Daoy (cell line): ENCODE measurements at places on chromosomes 6 and 20.

GRCh38 chr6:43447604-43448003 lies 7.7 kb downstream of the DLK2 start:
- no peak for DNase-seq

DNA sequence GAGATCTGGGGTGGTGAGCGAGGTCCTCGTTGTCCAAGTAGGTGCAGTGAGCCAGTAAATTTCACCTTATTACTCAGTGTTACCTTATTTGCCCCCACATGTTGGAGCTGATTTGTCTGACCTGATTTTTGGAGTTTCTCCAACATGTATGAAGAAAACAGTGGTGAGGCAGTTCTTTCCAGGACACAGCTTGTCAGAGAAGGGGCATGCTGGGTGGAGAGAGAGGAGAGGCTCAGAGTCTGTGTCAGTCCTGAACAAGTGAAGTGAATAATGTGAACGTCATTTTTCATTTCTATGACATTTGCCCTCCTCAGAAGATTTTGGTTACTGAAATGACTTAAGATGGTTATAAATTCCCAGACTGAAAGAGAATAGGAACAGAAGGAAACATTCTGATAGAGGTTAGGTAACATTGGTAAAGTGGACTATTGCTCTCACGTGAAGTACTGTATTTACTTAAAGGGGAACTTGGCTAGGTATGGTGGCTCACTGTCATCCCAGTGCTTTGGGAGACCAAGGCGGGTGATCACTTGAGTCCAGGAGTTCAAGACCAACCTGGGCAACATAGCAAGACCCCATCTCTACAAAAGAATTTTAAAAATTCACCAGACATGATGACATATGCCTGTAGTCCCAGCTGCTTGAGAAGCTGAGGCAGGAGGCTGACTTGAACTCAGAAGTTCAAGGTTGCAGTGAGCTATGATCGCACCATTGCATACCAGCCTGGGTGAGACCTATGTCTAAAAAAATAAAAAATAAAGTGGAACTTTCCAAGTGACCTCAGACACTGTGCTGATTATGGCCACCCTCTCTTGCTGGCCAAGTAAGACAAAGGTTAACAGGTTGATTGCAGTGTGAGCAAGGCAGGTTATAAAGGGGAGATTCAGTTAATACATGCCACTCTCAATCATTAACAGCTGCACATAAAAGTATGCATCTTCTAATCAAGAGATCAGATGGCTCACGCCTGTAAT lies 184.3 kb downstream of the EDN1 start:
- no peak for DNase-seq

DNA sequence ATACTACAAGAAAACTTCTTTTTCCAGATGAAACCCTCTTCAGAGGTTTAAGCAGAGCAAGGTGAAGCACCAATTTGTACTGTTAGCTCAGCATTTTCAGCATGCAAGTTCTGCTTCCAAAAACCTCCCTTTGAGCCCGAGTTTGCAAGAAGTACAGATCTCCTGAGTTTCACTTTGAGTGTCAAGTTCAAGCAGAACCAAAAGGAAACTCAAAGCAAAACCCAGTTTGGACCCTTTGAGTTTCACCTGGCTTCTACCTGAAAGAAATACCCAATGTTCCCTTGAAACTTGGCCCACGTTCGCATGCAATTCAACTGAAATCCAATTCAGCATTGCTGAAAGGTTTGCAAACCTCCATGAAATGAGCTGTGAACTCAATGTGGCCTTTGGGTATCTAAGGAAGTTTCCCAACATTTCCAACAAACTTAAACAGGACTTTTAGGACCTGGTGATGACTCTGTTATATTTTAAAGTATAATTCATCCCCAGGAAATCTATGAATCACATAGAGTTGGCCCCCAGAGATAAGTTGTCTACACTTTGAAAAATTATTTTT lies 62.9 kb upstream of the HBS1L start:
- DNase-seq = no peak

- no peak for DNase-seq
These were observed 74.6 kb downstream of the ATG5 start for GRCh38 chr6:106250953-106251352.

DNA sequence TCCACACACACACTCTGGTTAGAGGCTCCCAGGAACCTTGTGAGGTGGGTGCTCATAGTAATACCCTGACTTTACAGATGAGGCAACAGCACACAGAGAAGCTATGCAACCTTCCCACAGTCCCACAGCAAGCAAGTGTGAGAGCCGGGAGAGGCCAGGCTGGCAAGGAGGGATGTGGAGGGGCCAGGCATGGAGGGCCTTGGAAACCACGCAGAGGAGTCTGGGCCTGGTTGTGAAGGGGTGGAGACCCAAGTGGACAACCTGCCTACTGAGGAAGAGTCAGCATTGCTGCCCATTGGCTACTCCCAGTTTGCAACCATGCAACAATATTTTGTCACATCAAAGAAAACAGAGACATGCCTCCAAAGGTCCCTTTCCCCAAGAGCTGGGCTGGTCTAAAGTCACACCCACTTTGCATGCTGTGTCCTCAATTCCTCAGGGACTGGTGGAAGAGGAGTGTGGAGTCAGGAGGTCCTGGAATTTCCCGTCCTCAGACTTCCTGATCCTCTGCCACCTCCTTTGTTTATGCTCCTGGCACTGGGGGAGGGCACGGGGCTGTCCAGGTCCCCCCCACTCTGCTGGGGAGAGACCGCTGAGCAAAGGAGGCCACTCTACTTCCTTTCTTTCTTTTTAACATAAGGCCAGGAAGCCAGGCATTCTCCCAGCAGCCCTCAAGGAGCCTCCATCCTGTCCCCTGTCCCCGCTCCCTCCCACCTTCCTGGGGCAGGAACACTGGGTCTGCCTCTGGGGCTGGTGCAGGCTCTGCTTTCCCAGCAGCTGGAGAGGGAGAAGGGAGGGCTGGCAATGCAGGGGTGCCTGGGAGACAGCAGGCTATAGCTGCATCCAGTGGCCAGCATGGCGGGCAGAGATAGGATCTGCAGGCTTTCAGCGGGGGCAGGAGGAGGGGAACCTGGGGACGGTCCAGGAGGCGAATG lies 68.3 kb downstream of the NOL4L start:
- peak; percentile 46 for DNase-seq

GRCh38 chr6:54440549-54440948 lies 132.3 kb downstream of the TINAG start:
- DNase-seq = no peak

GRCh38 chr20:8223091-8223870 lies 91.2 kb downstream of the PLCB1 start:
- no peak for DNase-seq

DNA sequence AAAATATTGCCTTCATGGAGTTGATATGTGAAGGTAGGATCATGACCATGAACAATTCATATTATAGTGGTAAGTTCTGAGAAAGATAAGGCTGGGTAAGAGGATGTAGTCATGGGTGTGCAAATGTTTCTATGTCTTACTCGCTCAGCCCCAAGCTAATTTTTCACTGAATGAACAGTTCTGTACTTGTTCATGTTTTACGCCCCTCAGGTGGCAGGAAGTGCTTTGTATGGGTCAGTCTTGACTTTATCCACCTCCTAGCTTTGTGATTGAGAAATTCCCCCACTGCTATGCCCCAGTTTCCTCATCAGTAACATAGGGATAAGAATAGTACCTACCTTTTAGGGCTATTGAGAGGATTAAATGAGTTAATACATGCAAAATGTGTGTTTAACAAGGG lies 148.2 kb upstream of the KCNG1 start:
- no peak for DNase-seq

DNA sequence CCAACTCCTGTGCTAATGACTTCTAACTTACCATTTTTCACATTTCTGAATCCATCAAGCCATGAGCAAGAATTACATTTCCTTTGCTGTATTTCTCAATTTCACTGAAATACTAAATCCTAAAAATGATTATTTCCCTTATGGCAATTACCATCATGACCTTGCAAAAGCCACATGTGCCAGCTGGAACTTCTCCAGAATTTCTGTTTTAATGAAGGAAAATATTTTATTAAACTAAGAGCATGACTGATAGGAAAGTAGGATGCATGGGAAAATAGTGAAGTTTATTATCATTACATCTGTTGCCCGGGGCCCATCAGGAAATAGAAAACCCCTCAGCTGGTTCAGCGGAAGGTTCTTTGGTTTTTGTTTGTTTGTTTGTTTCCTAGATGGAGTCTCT lies 14.4 kb upstream of the TMEM242 start:
- no peak for DNase-seq

DNA sequence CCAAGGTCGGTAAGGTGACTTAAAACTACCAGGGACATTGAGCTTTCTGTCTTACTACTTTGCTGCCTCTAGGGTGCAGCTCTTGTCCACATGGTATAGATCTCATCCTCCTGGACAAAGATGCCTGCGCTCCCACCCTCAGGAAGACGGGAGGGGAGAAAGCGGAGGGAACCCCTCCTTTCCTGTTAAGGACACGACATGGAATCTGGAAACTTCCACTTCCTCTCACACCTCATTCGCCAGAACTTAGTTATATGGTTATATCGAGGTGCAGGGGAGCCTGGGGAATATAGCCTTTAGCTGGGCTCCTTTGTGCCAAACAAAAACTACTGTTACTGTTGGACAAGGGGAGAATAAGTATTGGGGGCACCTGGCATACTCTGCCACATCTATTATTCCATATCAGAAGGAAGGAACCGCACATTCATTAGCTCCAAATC lies 224.3 kb upstream of the TSHZ2 start:
- DNase-seq = peak; percentile 16

DNA sequence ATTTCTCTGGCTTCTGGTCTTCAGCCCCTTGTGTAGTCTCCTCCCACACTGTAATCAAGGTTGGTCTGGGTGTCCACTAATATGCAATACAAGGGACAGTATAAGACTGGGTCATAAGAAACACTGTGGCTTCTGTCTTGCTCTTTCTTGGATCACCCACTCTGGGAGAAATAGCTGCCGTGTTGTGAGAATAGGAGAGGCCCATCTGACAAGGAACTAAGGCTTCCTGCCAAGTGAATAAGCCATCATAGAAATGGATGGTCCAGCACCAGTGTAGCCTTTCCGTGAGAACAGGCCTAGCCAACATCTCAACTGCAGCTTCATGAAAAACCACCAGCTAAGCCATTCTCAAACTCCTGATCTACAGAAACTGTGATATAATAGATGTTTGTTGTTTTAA lies 23.3 kb downstream of the BAG2 start:
- no peak for DNase-seq

DNA sequence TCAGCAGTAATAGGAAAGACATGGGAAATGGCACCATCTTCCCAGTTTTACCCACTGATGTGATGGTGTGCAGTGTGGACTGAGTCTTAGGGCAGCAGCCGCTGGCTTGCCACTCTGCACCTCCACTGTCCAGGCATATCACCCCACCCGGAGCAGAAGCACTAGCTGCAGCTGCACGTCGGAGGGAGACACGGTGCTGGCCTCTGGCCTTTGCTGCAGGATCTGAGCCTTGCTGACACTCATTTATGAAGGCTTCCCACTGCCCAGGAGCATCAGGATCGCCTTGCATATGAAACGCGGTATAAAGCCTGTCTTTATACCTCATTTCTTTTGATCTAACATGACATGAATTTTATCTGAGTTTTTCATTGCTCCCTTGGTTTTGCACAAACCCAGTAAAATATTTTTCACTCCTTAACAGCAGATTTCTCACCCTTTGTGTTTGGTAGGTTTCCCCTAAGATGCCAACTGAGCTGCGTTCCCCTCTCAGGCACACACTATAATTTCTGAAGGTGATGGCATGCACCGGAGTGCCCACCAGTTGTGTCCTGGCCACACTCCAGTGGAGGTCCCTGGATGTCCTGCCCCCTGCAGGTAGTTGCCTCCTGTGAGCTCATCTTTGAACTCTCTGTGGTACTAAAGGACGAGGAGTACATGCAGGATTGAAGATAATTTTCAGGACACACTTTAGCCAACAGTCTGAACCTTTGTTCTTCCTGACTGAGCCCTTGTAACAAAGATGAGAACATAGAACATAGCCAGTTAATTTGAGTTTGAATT lies 9.0 kb upstream of the EXOC2 start:
- DNase-seq = no peak
